ENCODE measurements at places on chromosomes 16 and 17.
A peak's percentile ranks its signal among the peaks of the same experiment; 100 is the strongest.

- no peak for DNase-seq
These were observed 115.6 kb downstream of the MAP2K4 start for GRCh38 chr17:12136243-12136642.

DNA sequence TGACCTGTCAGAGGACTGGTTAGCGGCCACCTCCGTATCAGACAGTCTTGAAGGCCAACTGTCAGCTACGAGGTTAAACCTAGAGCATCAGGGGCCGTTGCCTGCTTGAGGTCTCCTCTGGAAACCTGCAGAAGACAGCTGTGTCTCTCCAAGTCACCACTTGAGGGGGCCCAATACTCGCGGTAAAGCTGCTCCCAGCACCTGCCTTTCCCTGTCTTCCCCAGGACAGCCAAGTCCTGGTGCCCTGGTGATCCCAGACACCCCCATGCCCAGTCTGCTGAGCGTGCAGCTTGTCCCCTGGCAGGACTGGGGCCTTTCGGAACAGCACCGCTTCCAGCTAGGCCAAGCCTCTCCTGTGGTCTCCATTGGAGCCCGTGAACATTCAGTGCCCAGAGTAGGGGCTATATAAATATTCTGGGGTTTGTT is 80.1 kb downstream of the DNAH17 start:
- peak; percentile 52 for DNase-seq

DNA sequence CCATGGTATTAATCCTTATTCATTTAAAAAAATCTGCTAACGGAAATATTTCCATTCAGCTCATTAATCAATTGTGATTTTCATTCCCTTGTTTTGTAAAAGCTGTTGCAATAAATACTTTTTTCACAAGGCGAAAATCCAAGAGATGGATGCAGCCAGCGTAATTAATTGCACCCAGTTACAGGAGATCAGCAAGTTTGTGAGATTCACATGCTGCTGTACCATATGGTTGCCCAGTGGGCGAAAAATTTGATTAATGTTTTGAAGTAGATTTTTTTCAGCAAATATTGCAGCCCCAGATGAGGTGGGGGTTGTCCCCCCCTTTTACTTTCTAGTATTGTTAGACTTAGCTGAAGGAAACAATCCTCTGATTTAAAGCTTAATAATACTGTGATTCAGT is 186.6 kb downstream of the WWOX start:
- DNase-seq, result no peak

DNA sequence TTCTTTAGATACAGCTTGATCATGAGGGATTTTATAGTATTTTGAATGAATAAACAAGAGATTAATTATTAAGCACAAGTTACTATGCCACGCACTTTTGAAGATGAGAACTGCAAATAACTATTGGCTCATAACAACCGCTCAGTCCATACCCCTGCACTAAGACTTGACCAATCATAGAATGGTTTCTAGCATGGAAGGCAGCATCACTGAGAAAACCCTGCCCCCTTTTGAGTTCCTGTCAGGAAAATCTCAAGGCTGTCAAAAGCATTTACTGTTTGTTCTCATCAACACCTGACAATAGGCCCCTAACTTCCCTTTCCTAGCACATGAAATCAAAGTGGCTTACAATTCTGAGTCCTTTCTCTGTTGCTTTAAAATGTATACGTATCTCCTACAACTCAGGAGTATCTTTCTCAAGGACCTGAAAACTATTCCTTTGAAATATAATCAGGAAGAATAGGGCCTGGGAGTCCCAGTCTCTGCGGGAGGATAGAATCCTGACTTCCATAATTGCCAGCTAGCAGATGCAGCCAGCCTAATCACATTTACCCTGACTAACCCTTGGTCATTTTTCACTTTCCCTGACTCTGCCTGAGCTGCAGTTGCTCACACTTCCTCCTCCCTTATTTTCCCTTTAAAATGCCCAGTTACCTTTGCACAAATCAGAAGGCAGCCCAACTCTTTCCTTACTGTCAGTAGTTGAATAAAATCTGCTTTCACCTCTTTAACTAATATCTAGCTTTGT is 9.1 kb upstream of the MMD start:
- no peak for DNase-seq

- no peak for DNase-seq
These were observed 39.0 kb downstream of the TEX2 start for GRCh38 chr17:64223931-64224629.

DNA sequence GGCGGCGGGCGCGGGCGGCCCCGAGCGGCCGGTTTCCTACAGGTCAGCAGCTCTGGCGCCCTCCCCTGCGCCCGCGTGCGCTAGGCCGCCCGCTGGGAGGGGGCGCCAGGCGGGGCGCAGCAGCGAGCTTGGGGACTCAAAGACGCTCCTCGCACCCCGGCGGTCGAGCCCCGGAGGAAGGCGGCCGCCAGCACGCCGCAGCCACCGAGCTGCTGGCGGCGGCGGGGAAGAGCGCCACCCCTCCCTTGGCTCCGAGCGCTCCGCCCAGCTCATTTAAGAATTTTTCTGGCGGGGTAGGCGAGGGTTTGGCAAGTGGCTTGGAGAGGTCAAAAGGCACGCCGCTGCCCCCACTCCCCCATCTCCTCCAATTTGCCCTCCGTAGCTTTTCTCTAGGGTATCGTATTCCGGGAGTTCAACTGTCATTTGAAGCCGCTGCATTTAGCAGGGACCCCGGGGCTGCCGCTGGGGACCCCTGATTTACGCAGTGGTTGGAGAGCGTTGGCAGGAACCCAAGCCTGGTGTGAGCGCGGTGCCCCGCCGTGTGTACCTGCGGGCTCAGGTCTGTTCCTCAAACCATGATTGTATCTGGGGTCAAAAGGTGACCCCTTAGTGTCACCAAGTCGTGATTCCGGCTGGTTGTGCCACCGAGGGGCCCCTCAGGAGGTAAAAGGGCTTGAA is 59.5 kb upstream of the GSE1 start:
- peak; percentile 59 for DNase-seq

- peak; percentile 29 for DNase-seq
These were observed 261.8 kb downstream of the CDH13 start for GRCh38 chr16:82888591-82889001.

GRCh38 chr17:64269687-64270649 is 6.9 kb upstream of the TEX2 start:
- no peak for DNase-seq

DNA sequence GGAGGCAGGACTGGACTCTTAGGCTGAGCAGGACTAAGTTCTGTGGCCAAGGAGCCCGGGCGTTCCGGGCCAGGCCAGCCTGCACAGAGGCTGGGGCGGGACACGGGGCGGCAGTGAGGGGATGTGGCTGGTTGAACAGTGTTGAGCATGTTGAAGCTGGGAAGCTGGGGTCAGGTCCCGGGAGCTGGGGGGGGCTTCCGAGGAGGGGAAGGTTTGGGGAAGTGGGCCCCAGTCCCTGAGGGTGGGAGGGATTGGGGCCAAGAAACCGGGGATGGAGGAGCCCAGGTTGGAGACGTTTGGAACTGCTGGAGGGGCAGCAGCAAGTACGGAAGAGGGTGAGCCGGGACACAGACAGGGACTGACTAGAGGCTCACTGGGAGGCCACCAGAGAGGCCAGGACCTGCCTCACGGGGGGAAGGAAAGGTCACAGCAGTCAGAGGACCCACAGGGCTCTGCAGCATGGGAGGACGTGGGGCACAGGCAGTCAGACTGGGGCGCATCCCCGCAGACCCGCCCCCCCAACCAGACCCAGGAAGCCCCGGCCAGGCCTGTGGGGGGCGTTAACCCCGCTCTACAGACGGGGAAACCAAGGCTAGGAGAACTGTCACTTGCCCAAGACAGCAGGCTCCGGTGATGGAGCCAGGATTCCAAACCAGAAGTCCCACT is 9.5 kb downstream of the TAX1BP3 start:
- no peak for DNase-seq

GRCh38 chr16:35516551-35516950 is 2057.1 kb downstream of the TP53TG3F start:
- peak; percentile 74 for DNase-seq

- no peak for DNase-seq
These were observed 26.8 kb downstream of the DCUN1D3 start for GRCh38 chr16:20873331-20873730.

- no peak for DNase-seq
These were observed 1.3 kb downstream of the FOXC2 start for GRCh38 chr16:86567701-86568581.

DNA sequence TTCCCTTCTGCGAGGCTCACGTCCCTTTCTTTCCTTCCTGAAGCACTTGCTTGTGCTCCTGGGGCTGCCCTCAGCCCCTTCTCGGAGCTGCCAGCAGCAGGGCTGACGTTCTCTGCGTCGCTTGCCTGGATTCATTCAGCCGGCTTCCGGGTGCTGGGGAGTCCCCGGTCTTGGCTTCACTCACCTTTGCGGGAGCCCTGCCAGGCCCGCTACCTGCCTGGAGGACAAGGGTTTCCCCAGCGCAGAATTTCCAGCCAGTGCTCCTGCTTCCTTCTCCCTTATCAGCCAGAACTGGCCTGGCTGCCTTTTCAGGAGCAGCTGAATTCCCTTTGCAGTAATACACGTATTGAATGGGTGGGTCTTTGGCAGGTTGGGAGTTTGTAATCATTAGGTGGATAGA is 22.1 kb upstream of the IL17C start:
- no peak for DNase-seq

DNA sequence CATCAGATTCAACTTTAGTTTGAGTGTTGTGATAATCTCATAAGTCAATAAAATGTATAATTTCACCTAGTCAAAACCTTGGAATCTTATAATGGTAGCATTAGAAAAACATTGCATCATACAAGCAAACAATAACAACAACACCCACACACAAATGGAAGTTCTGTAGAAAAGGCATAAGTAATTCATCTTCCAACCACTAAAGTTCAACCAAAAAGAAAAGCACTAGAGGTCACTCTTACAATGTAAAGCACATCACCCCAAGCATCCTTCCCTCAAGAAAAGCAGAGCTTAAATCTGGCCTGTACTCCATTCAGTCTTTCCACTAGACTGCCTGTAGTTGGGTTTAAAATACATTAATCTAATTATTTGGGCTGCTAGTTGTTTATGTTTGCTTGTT is 1.8 kb downstream of the CNTNAP4 start:
- DNase-seq, result peak; percentile 16

DNA sequence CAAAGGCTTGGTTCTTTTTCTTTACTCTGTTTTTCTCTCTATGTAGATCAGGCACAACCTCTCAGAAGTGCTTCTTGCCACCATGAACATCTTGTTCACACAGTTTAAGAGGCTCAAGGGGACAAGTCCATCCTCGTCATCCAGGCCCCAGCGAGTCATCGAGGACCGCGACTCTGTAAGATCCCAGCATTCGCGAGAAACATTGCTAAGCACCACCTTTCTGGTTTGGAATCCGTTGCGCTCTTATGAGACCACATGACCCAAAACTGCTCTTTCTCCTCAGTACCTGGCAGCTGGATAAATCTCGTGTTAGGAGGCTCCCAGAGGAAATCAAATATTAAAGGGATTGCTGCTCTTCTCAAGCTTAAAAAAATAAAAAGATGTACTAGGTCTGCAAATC is 23.3 kb upstream of the SLC12A3 start:
- DNase-seq, result no peak

GRCh38 chr16:23423496-23424049 is 29.4 kb downstream of the COG7 start:
- peak; percentile 49 for DNase-seq

DNA sequence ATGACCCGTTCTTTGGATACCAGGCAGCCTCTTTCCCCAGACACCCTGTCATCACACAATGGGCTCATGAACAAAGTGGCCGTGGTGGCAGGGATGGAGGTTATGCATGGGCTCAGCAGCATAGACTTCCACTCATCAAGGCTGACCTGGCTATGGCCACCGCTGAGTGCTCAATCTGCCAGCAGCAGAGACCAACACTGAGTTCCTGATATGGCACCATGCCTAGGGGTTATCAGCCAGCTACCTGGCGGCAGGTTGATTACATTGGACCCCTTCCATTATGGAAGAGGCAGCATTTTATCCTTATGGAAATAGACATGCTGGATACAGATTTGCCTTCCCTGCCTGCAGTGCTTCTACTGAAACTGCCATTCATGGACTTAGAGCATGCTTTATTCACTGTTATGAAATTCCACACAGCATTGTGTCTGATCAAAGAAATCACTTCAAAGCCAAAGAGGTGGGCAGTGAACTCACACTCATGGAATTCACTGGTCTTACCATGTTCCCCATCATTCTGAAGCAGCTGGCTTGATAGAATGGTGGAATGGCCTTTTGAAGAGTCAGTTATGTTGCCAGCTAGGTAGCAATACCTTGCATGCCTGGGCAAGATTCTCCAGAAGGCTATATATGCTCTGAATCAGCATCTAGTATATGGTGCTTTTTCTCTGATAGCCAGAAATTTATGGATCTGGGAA is 160.6 kb downstream of the PRKCB start:
- DNase-seq, result no peak

DNA sequence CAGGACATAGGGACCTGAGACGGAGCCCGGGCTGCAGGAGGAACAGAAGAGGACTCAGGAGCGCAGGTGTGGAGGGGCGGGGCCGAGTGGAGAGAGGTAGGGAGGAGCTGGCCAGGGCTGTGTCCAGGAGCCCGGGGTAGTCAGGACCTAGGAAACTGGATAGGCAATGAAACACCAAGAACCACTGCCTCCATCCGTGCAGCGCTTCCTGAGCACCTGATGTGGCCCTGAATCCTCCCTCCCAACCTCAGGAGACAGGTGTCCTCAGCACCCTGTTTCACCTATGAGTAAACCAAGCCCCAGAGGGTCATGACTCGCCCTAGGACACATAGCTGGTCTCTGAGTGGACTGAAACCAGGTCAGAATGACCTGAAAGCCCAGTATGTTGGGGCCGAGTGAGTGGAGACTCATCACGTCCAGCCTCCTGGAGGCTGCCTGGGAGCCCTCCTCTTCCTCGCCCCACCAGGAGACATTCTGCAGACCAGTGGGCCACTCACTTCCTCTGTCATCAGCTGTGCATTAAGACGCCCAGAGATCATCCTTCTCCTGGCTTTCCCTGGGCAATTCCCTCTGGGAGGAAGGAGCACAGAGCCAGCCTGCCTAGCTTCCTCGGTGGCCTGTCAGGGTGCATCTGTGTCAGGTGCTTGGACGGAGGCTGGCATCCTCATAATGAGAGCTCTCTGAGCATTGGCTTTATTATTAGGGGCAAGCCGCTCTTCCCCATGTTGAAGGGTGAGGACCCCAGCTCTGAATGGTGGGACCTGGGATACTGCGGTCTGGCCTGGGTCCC is 72.8 kb downstream of the SCNN1B start:
- no peak for DNase-seq

DNA sequence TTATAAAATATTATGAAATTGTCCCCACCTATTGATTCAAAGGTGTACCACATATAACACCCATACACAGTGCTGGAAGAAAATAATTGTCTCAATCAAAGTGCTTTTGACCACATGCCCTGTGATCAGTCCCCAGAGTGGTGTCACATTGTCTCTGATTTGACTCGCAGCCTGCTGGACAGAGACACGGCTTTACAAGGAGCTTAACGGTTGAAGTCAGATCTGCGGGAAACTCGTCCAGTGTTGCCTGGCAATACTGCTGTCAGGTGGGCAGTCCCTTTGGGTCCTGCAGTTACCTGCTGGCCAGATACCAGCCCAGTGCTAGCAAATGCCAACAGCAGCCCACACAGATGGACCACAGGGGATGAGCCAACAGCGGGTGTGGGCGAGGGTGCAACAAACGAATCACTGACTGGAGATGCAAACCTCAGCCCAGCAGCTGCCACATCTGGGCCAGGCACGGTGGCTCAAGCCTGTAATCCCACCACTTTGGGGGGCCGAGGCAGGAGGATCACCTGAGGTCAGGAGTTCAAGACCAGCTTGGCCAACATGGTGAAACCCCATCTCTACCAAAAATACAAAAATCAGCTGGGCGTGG is 26.2 kb upstream of the SSTR2 start:
- DNase-seq, result no peak

GRCh38 chr17:3723188-3723555 is 531 bp upstream of the HASPIN start:
- no peak for DNase-seq

GRCh38 chr16:19502395-19503131 is 19.3 kb downstream of the GDE1 start:
- peak; percentile 52 for DNase-seq

Data from foreskin melanocyte (primary cell).